GM03348 (cell line): ENCODE measurements at places on chromosomes 3 and 15.
A peak's percentile ranks its signal among the peaks of the same experiment; 100 is the strongest.

DNA sequence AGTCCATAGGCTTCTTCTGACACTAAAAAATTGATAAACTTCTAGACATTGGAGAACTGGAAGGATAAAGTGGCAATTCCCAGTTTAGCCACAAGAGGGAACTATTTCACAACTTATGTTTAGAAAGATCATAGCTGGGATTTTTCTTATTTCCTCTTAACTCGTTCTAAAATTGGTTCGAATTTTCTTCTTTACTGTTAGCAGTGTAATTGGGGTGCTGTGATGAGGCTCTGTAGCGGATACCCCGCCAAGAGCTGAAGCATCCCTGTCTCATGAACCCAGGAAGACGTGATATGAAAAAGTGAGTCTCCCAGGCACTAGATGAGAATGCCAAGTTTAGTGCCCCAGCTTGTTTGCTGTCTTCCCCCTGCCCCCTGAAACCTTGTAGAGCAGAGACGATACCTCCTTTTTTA, 85.1 kb downstream of the PDCD6IP start:
- DNase-seq = peak; percentile 57

GRCh38 chr3:148755570-148755969, 57.9 kb downstream of the AGTR1 start:
- DNase-seq = no peak

- no peak for DNase-seq
Measured at GRCh38 chr3:153291059-153291685, 129.1 kb downstream of the RAP2B start.

GRCh38 chr3:127676456-127676855, 3.7 kb downstream of the ABTB1 start:
- DNase-seq = no peak

GRCh38 chr3:188792793-188793192, 379.0 kb upstream of the TPRG1 start:
- DNase-seq = peak; percentile 38

DNA sequence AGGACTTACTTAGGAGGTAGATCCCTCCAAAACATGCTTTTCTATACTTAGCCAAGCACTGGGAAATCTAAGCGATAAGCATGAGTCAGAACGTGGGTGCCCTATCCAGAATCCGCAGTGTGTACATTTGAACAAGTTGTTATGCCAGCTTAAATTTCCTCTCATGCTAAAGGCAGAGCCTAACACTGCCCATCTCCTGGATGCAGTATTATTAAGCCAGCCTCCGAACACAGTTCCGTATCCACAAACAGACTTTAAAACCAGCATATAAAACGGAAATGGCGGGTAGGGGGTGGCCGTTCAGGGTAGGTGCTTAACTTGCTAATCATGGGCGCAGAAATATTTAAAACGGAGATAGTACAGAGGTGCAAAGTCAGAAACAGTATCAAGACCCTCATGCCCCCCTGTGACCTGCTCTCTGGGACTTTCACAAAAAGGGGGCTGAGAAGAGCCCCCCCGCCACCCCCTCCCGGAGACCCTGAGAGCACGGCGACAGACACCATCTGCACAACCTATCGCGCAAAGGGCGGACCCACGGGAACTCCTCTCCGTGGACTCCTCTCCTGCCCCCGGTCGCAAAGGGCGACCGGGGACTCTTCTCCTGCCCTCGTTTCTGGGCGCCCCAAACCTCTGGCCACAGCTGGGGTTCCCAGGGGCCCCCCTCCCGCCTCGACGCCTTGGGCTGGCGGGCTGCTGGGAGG, 889 bp upstream of the LRRIQ4 start:
- peak; percentile 31 for DNase-seq

DNA sequence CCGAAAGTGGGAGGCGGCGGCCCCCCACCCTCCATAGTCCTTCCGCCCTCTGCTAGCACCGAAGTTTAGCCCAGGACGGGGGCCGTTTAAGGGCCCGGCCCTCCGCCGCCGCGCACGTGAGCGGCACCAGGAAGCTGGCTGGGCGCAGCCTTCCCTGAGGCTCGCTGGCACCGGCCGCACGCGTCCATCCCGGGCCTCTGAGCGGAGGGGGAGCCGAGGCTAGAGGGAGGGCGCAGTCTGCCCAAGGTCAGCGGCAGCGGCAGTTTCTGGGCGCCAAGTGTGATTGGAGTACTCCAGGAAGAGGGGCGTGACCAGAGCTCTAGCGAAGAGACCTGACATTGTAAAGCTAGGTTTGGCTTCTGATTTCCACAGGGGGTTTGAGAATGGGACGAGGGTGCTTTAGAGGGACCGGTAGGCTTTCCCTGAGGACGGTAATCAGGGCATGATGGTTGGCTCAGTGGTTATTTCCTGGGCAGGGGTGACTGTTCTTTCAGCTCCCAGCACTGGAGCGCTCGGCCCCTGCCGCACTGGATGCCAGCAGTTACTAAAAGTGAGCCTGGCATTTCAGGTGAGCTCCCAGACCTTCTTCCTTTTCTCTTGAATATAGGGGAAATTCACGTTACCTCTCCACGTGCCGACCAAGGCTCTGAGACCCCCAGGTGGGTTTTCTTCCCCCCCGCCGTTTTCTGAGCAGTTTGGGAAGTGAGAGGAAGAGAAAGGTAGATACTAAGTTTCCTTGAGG, 853 bp downstream of the TEX264 start:
- DNase-seq = peak; percentile 82

DNA sequence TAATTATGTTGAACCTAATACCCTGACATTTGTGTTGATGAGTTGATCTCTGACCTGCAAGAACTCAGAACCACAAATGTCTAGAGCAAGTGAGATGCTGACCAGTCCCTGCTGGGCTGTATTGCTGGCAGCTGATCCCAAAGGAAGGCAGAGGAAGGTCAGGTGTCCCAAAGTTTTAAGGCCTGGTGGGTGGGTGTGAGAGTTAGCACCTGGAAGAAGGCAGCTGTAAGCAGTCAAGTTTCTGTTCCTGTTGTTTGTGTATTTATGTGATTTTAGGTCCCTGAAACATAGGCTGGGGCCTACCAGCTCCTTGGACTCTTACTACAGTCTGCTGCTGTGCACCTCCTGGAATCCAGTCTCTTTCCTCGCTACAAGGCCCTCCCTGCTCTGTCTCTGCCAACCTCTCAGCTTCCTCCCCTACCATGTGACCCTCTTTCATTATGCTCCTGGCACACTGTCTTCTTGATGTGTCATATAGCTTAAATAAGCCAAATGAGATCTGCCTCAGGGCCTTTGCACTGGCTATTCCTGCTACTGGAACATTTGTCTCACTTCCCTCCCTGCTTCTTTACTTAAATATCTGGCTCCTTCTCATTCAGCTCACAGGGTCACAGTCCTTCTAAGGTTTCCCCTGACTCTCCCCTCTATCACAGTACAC, 31.0 kb upstream of the ATOSA start:
- DNase-seq = no peak

- DNase-seq = no peak
Measured at GRCh38 chr3:64911138-64911537, 223.3 kb upstream of the ADAMTS9 start.
